ENCODE measurements at places on chromosomes 13 and 19. TPM values are rescaled to one million over a fixed set of nuclear protein-coding genes. Genes with fewer than 3 reads are reported as not detected.

The SH2D3A gene
- total RNA-seq = 68.7 TPM

DNA sequence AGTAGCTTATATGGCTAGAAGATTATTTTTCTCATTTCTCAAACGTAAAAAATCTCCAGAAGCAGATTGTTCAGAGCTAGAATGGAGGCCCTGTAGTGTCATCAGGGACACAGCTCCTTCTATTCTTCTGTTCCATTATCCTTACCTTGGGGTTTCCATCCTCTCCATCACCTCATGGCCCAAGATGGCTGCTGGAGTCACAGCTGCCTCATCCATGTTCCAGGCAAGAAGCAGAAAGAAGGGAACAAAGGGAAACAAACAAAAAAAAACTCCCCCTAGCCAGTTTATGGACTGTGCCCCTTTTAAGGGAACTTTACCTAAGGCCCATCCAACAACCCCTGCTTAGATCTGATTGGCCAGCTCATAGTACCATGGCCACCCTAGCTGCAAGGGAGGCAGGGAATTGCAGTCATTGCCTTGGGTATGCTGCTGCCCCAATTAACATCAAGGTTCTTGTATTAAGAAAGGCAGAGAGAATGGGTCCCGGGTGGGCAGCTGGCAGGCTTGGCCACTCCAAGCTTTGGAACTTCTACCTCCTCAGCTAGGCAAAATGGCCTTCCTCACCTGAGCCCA, 15.7 kb downstream of the CEACAM16 start:
- DNase-seq = no peak

- DNase-seq = no peak
Measured at GRCh38 chr13:87244256-87244890, 426.8 kb upstream of the SLITRK5 start.

DNA sequence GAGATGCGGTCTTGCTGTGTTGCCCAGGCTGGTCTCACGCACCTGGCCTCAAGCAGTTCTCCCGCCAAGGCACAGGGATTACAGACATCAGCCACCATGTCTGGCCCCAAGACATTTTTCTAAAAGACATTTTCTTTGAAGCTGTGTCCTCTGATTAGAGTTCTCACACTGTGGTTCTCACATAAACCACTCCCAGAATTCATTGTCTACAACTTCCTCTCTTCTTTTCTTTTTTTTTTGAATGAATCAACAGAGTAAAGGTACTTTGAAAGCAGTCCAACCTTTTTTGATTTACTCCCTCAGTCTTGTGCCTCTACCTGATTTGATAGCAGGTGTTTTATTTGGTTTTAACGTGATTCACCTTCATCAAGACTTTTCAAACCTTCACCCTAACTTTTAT, 14.3 kb upstream of the SHD start:
- DNase-seq = no peak

The HAUS5 gene
- 19.2 TPM for total RNA-seq

GRCh38 chr13:99322297-99323103, 15.3 kb upstream of the GPR183 start:
- DNase-seq = no peak

- DNase-seq = no peak
Measured at GRCh38 chr13:102584434-102584833, 12.4 kb upstream of the TPP2 start.

- DNase-seq = no peak
Measured at GRCh38 chr19:9720541-9720940, 45.6 kb upstream of the ZNF562 start.

- DNase-seq = no peak
Measured at GRCh38 chr19:17026706-17027534, at the start of gene CPAMD8. CPAMD8 (minus strand) TSS chr19:17026810; CDS start chr19:17026642, 168 bp downstream.

GRCh38 chr19:42601811-42602443, 7.2 kb upstream of the CEACAM8 start:
- DNase-seq = no peak

DNA sequence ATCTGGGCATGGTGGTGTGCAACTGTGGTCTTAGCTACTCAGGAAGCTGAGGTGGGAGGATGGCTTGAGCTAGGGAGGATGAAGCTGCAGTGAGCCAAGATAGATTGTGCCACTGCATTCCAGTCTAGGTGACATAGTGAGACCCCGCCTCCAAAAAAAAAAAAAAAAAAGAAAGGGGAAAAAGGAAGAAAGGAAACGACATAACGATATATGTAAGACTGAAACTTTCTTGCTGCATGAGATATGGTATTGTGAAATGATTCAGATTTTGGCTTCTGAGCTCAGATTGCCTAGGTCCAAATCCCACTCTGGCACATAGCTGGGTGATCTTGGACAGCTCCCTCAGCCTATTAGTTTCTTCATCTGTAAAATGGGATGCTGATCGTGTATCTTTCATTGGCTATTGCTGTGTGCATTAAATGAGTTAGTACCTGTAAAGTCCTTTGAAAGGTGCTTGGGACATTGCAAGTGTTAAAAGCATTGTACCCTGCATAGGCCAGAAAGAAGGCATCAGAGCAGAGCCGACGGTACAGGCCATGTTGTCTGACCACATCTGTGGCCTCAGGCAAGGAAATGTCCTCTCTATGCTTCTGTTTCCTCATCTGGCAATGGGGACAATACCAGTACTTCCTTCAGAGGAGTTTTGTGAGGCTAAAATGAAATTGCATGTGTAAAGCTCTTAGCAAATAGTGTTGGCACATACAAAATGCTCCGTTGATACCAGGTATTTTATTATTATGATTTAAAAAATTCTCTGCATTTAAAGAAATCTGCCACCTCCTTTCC, 32.6 kb upstream of the SLC46A3 start:
- DNase-seq = no peak

The HSPB6 gene
- total RNA-seq = 80.9 TPM

DNA sequence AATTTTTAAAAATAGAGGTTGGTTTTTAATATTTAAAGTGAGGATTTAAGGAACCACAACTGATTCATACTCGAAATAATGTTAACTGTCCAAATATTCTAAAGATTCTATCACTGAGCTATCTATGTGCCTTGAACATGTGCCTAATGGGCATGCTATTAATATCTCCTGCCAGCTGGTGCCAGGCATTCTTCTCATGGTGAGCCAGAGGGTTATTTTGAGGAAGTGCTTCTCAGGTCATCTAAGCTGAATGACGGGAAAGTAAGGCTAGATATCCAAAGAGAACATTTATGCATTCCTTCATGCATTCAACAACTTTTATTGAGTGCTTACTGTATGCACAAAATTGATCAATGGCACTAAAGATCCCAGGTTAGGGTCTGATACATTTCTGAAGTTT, 138.2 kb downstream of the PIBF1 start:
- DNase-seq = no peak

- DNase-seq = no peak
Measured at GRCh38 chr19:20471431-20471830, 94.2 kb downstream of the ZNF737 start.

DNA sequence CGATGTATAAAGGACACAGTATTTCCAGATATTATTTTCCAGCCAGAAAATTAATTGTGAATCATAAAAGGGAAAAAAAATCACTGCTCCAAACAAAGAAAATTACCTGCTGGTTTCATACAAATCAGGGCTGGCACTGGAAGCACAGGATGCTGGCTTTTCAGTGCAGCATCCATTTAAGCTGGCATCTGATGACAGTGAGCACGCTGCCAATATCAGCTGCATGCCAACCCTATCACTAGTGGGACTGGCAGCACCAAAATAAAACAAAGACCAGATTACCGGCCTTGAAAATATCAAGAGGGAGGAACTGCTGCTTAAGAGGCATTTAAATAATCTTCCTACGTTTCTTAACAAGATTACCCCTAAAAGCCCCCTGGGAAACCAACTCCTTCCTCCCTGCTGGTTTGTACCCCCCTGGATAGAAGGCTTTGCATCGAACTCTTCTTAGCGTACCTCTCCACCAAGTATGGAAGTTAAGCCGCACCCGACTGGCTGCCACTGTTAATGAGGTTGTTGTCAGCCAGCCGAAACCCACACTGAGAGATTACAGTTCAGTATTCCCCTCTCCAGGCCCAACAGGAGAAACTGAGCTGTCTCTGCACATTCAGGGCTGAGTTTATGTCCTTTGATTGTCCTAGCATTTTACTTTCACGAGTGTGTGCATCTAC, 257.8 kb downstream of the EFNB2 start:
- DNase-seq = no peak

The PRODH2 gene
- not detected for total RNA-seq

- no peak for DNase-seq
Measured at GRCh38 chr19:55197528-55197927, 11.8 kb downstream of the PTPRH start.

DNA sequence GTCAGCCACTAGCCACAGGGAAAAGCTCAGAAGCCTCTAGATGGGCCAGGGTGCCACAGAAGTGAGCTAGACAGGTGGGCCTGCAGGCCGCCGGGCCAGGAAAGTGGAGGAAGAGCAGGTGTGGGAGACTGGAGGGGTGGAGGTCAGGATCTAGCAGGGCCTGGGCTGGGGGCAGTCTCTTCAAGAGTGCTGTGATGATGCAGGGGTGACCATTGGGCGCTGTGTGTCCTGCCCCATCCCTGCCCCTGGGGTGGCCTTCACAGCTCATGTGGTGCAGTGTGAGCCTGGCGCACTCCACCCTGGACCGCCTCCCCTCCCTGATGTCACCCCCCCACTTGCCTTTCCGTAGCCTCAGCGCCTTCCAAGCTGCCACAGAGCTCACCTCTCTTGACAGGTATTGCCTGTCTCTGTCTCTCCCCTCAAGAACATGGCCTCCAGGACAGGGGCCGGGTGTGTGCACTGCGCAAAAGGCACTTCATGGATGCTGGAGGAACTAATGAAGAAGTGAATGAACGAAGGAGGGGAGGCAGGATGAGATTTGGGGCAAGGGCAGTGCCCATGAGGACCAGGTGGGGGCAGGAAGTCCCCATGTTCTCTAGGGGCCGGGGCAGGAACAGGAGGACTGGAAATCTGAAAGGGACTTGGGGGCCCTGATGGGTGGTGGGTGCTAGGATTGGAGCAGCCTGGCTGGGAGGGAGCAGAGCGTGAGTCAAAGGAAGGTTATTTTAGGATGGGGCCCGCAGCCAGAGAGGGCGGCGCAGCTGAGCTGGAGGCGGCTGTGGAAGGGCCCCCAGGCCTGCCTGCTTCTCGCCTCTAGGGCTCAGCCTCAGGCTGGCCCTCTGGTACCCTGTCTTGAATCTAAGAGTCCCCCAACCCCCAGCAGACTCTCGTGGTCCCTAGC, 6.6 kb downstream of the SSBP4 start:
- no peak for DNase-seq

DNA sequence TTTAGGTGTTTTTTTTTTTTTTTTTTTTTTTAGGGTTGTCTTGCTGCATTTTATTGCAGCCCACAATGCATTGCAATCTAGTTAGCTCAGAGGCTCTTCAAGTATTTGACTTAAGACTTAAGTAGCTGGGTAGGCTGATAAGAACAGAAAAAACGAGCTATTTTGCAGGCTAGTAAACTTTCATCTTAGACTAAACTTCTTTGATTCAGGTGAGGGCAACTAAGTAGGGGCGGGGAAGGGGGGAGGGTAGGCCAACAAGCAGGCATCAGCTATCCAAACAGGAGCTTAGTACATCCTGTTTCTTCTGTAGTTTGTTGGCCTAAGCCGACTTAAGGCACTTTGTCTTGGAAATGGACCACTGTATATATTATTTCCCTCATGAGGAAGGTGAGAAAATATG, 4.9 kb upstream of the TDRD3 start:
- no peak for DNase-seq

GRCh38 chr19:14162871-14163297, 26.5 kb upstream of the ASF1B start:
- no peak for DNase-seq

The GARIN5A gene
- total RNA-seq = 1.9 TPM

Data from ureter (tissue), 1 donor.